ENCODE measurements at places on chromosomes 5 and 9.

GRCh38 chr5:110269478-110270142, 456.9 kb downstream of the TMEM232 start:
- DNase-seq = no peak

GRCh38 chr5:138568061-138568824, 7.0 kb downstream of the HSPA9 start:
- DNase-seq = no peak

DNA sequence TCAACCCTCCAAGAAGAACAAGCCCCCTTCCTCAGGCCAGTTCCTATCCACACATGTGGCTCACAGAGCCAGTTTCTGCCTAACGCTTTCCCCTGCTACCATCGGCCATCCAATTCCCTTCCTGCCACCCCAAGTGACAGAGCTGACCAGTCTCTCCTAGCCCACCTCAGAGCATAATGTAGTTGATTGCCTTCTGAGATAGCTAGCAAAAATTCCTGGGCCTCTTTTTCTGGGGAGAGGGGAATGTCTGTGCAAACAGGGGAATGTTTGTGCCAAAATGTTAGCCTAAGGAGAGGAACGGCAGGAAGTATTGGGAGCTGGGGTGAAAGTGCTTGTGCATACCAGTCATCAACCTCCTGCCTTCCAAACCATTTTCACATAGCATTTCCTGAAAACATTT, 157.0 kb downstream of the PJA2 start:
- no peak for DNase-seq

- no peak for DNase-seq
Measured at GRCh38 chr9:126842220-126842842, 18.1 kb upstream of the ZBTB34 start.

GRCh38 chr9:27131731-27132130, 22.7 kb downstream of the TEK start:
- DNase-seq = no peak

DNA sequence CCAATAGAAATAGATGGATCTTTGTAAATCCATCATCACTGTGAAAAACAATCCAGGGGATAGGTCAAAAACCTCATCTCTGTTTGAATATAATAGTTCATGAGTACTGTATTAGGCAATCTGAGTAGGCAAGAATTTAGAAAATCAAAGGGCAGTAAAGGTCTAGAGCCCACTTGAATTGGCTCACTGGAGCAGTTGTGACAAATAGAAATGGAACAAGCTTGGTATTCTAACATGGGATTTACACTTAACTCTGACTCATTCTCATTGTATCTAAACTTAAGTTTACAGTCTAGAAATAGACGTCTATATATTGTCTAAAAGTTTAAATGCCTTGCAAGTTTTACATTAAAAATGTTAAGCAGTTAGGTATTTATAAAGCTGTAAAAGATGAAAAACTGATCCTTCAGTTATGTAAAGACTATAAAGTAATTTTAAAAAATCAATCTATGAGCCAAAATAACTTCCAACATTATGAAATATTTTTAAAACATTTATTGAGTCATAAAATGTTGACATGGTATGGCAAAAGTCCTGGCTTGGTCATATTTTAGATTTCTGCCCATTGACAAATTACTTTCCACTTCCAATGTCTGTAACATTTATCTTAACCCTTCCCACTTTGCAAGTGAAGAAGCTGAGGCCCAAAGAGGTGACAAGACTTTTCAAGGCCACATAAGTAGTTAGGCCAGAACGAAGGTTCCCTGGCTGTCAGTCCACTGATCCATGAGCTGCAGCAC, 203.7 kb upstream of the NREP start:
- DNase-seq = no peak

GRCh38 chr9:33737811-33738606, 57.4 kb upstream of the PRSS3 start:
- DNase-seq = no peak

GRCh38 chr9:23117616-23118015, 671.0 kb downstream of the DMRTA1 start:
- peak; percentile 9 for DNase-seq

DNA sequence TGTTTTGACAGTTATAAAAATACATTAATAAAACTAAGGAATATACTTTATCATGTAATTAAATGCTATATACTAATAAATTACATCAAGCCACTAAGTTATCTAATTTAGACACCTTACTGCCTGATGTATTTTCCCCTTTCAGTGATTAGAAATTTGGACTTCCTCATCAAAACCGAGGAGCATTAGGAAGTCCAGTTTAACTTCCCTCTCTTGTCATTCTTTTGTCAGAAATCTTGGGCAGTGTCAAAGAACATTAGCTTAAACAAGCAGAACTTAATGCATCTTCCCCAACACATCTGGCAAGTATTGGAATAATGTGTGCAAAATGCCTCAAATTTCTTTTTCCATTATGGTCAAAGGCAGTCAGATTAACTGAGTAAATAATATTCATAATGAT, 81.6 kb downstream of the PLPP1 start:
- DNase-seq = no peak

DNA sequence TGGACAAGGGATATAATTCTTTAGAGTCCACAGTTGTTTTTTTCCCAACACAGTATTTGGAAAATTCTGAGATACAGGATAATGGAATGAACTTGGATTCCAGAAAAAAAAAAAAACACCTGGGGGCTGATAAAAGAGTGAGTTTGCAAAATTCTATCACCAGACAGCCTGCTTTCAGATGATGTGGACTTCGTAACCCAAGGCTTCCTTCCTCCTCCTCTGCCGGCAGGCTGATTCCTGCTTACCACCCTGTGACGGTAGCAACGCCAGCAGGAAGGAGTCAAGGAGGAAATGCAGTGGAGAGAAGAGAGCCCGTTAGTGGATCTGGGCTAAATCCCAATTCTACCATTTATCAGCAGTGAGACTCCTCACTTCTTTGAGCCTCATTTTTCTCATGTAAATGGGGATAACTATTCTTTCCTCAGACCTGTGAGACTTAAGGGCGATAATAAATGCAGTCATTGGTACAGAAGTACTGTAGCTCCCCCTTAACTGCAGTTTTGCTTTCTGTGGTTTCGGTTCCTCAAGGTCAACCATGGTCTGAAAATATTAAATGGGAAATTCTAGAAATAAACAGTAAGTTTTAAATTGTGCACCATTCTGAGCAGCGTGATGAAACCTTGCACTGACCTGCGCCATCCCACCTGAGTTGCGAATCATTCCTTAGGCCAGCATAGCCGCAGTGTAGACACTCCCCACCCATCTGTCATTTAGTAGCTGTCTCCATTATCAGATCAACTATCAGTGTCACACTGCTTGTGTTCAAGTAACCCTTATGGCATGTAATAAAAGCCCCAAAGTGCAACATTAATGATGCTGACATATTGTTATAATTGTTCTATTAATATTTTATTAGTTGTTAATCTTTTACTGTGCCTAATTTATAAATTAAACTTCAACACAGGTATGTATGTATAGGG, 71.4 kb downstream of the DCP2 start:
- DNase-seq = no peak

DNA sequence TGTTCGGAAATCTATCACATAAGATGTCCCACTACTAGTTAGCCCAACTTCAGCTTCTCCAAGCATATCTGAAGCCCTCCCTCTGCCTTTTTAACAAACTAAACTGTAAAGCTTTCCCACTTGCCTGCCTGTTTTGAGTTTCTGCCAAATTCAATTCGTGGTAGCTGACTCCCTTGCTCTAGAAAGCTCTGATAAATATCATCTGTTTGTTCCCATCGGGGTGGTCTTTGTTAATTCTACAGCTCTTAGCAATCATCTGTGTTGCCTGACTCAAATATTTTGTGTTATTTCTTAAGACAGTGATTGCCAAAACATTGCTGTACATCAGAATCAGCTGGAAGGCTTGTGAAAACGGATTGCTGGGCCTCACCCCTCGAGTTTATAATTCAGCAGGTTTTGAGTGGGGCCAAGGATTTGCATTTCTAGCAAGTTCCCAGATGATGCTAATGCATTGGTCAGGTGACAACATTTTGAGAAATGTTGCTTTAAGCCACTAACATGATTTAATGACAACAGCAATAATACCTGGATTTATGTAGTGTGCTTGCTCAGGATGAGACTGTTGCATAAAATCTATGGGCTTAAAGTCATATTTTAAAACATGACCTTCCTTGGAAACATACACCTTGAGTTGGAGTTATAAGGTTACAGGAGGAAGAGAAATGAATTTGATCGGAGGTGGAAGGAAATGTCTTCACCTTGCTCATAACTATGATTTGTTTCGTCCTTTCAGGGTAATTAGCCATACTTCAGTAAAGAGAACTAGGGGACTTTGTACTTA, 631.9 kb downstream of the PSAT1 start:
- DNase-seq = no peak

- no peak for DNase-seq
Measured at GRCh38 chr5:177198738-177199137, 65.2 kb downstream of the NSD1 start.

GRCh38 chr5:78699552-78700153, 51.1 kb upstream of the LHFPL2 start:
- DNase-seq = peak; percentile 49

DNA sequence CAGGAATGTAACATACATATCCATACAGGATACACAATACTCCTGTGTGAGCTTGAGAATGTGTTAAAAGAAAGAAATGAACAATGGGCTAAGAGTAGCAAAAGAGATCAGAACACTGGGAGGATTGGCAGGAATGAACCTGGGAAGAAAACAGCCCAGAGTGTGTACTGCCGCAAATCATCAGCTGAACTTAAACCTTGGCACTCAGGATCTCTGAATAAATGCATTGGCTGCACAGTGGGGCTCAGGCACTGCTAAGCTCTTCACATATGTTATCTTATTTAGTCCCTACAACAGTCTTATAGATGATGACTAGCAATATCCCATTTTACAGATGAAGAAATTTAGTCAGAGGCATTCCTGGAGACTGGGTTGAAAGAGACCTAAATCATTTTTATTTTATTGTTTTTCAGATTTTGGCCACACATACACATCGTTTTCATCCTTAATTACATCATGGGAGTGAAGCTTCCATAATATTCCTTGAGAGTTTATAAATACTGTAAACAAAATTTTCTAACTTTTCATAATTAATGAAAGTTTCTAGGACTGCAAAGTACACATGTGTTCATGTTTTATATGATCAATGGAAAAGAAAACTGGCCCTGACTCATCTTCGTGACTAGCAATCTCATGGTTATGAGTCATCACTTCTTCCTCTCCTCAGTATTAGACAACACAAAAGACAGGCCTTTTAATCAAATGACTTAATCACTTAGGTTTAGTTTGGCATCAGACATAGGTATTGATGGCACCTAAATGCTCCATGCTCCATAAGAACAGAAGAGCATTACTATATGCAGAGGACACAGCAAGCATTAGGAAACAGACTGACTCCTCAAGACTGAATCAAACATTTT, 59.2 kb downstream of the CDH18 start:
- peak; percentile 9 for DNase-seq

DNA sequence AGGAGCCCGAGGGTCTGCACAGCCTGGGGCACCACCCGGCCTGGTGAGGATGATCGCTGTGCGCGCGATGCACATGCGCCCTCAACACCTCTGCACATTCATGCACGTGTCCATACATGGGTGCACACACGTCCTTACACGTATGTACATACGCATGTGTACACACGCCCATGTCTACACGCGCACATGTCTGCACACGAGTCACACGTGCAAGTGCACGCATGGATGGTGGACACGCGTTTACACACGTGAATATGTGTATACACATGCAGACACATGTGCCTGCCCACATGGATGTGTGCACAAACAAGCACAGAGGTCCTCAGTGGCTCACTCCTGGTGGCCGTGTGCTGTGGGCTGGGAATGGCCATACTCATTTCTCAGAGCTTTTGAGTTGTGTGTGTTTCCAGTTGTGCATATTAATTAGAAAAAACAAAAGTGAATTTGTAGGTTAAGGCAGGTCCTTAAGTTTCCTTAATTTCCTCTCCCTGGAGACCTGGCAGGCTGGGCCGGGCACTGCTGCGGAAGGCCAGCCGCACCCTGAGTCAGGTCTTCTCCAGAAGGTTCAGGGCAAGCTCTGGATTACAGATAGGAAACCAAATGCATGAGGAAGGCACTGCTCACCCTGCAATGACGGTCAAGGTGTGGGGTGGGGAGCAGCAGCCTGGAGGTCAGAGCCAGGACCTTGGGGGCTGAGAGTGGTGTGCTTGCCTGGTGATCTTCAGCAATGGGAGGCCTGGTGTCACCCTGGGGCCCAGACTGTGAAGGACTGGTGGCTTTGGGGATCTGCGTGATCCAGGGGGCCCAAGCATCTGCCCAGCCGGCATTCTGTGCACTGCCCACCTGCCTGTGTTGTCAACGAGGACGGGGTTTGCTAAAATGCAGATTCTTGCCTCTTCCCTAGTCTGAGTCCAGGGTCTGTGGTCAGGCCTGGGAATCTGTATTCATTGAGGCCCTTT, 1.3 kb upstream of the RNU6ATAC start:
- no peak for DNase-seq

DNA sequence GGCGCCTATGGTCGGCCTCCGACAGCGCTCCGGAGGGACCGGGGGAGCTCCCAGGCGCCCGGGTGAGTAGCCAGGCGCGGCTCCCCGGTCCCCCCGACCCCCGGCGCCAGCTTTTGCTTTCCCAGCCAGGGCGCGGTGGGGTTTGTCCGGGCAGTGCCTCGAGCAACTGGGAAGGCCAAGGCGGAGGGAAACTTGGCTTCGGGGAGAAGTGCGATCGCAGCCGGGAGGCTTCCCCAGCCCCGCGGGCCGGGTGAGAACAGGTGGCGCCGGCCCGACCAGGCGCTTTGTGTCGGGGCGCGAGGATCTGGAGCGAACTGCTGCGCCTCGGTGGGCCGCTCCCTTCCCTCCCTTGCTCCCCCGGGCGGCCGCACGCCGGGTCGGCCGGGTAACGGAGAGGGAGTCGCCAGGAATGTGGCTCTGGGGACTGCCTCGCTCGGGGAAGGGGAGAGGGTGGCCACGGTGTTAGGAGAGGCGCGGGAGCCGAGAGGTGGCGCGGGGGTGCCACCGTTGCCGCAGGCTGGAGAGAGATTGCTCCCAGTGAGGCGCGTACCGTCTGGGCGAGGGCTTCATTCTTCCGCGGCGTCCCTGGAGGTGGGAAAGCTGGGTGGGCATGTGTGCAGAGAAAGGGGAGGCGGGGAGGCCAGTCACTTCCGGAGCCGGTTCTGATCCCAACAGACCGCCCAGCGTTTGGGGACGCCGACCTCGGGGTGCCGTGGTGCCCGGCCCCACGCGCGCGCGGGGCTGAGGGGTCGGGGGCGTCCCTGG, 561 bp downstream of the DAPK1 start:
- no peak for DNase-seq

DNA sequence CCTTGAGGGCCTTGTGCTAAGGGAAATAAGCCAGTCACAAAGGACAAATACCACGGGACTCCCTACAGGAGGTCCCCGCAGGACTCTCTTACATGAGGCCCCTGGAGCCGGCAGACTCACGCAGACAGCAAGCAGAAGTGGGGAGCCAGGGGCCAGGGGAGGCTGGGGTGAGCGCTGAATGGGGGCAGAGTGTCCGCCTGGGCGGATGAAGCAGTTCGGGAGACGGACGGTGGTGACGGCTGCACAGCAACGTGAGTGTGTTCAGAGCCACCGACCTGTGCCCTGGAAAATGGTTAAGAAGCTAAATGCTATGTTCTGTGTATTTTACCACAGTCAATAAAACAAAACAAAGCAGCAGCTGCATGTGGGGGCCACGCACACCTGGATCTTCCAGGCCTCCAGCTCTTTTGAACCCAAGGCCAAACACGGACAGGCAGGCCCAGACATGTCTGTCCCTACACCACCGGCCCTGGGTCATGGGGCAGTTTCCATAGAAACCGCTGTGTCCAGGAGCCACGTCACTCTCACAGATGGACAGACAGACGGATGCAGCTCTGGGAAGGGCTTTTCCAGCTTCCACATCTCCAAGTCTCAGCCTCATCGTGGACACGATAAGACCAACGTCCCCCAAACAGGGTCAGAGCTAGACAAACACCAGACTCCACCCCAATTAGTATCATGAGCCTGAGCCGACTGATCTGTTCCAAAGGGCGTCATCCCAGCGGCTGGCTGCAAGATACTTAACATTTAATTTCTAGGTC, 103.9 kb downstream of the VAV2 start:
- no peak for DNase-seq
